NCI-H510A treated with DMSO at 0.1 percent for 48 hours (cell line): ENCODE measurements at places on chromosomes 4 and X.

DNA sequence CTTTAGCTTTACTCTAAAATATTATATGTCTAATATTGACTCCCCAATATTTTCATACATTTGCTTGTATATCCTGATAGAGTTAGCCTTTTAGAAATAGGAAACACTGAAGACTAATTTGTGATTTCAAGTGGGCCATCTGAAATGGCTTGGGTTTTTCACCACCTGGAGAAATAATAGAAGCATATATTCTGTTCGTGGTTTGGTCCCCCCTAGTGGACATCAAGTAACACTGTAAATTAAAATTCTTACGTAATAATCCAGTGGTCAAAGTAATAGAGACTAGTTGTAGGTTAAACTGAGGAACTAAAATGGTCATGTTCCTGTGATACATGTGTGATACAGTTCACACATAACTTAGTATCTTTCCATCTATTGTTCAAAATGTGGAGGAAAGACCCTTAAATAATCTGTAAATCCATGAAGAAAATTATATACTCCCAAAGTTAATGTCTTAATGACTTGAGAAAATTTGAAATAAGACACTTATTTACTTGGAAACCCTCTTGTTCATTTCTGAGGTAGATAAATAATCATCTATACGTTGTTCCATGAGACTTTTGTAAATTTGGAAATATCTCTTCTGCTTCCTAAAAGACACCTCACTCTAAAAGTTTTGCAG lies 79.8 kb upstream of the SMARCAD1 start:
- DNase-seq, result peak; percentile 21

GRCh38 chr4:128869776-128870509 lies 60.4 kb downstream of the JADE1 start:
- DNase-seq, result no peak

- DNase-seq, result no peak
Measured at GRCh38 chrX:106932960-106933537, 12.8 kb downstream of the CLDN2 start.

- DNase-seq, result no peak
Measured at GRCh38 chr4:87025023-87025613, 90.3 kb downstream of the AFF1 start.

DNA sequence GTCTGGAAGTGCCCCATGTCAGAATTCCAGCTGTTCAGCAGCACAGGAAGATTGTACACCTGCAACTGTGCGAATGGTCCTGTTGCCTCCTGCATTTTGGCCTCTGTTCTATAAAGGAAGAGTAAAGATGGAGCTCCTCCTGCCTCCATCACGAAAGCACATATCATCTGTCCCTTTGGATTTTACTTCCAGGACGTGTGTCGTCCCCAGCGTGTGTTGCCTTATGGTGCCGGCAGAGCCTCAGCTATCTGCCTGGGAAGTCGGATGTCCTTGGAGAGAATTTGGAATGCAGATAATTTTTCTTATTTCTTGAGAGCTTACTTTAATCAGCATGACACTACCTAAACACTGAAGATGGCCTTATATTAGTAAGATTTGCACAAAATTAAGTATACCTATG lies 97.7 kb downstream of the GATB start:
- DNase-seq, result no peak

DNA sequence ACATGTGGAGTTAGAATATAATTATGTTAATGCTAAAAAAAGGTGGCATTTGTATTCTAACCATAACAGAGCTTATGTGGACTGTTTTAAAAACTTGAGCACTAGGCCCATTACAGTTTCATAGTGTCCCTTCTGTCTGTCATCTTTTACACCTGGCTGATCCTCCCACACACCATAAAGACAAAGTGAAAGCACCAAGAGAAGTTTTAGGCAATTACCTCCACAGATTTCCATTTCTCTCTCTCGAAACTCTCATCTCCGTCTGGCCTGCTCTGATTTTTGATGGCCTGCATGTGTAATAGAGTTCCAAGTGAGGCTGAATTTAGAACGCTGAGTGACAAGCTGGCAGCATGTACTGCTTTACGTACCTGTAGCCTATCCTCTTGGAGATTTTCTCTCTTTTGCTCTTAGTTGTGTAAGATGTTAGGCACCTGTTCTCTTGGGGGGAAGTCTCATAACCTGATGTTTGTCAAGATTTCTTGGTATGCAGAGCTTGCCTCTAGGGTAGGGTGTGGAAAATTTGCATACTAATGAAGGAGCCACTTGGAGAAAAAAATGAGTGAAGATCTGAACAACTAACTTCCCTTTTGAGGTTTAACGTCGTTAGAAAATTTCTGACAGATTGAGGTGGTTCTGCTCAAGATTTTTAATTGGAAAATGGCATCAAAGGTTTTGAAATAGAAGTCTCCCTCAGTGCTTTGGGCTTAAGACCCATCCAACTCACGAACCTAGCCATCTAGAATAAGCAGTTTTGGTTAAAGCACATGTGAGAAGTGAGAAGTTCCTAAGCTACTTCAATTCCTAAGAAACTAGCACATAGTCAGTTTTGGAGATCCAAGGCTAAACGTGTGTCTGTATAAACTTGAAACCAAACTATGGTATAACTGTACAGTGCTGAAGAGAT lies 57.6 kb upstream of the RAP1GDS1 start:
- DNase-seq, result no peak

- DNase-seq, result no peak
Measured at GRCh38 chrX:132483951-132484350, 4.9 kb downstream of the MBNL3 start.

DNA sequence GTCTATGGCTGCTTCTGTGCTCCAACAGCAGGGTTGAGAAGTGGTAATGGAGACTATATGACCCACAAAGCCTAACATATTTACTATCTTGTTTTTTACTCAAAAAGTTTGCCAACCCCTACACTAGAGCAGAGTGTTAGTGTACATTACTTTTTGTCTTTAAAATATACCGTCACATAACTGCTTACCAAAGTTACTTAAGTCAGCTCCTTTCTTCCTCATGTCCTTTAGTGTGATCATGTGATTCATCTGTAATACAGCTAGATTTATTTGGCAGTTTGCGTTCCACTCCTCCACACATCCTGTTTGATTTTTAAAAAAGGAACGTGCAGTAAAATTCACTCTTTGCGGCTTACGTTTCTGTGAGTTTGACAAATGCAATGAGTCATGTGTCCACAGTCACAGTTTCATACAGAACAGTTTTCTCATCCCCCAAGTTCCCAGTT lies 162.4 kb upstream of the GPRIN3 start:
- no peak for DNase-seq

- DNase-seq, result no peak
Measured at GRCh38 chr4:109879081-109879480, 31.2 kb downstream of the LRIT3 start.

DNA sequence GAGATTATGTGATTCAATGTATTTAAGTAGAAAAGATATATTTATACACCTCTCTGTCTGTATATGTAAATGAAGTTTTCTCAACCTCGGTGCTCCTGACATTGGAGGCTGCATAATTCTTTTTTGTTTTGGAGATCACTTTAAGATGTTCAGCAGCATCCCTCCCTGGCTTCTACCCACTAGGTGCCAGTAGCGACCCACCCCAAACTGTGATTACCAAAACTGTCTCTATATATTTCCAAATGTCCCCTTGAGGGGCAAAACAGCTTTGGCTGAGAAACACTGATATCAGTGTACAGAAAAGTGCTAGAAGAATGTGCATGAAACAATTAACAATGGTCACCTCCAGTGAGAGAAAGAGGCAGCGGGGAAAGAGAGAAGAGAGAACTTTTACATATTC lies 51.2 kb downstream of the DCX start:
- DNase-seq, result no peak

- DNase-seq, result no peak
Measured at GRCh38 chrX:10381193-10381592, 224.4 kb downstream of the CLCN4 start.

DNA sequence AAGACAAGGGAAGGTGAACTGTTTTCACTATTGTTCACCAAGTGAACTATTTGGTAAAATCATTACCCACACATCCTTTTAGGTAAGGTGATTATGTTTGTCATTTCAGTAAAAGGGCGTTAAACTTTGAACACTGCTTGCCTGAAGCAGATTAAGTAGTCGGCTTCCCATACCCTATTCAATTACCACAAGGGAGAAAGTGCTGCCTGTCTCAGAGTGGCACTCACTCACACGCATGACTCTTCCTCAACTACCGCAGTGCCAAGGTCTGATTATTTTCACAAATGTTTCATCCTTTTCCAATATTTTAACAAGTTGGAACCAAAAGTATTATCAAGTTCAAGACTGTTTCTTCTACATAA lies 11.0 kb downstream of the VEGFC start:
- DNase-seq, result no peak

- DNase-seq, result no peak
Measured at GRCh38 chr4:87532109-87532508, 2.9 kb upstream of the SPARCL1 start.

GRCh38 chrX:55488006-55488592 lies 1.5 kb downstream of the USP51 start:
- no peak for DNase-seq

- DNase-seq, result no peak
Measured at GRCh38 chr4:5128569-5128968, 77.3 kb downstream of the STK32B start.

- DNase-seq, result no peak
Measured at GRCh38 chr4:111636961-111637585, 508.2 kb upstream of the FAM241A start.

- DNase-seq, result no peak
Measured at GRCh38 chrX:123172869-123173268, 11.2 kb upstream of the GRIA3 start.

DNA sequence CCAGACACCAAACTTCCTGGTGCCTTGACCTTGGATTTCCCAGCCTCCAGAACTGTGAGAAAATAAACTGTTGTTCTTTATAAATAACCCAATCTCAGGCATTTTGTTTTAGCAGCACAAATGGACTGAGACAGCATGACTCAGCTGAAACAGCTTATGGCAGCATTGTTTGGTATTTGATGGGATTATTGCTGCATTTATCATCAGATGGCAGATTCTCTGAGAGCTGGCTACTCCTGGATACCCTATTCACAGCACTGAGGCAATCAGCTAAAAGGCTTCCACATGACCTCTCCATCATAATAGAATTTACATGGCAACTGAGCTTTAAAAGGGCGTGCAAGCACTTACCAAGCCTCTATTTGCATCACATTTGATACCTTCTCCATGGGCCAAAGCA lies 623.1 kb upstream of the CPEB2 start:
- DNase-seq, result no peak

DNA sequence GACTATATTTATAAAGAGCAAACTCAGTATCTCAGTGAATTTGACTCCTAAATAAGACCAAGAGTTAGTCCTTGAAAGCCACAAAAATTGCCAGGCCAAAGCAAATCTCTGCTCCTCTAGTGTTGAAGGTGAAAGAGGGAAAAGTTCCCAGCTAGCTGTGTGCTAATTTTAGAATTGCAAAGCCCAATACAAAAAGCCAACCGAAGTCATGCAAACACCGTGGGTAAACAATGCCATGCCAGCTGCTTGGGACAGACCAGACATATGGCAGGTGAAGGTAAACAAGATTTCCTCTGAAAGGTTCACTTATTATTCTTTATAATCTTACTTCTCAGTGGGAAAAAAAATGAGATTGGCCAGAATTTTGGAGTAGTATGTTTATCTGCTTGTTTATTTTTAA lies 80.5 kb upstream of the LNX1 start:
- DNase-seq, result peak; percentile 88

GRCh38 chr4:12555011-12555410 lies 929.1 kb downstream of the RAB28 start:
- DNase-seq, result no peak
